Stromal cell of bone marrow (primary cell): ENCODE measurements at places on chromosomes 11 and 22.
A peak's percentile ranks its signal among the peaks of the same experiment; 100 is the strongest.

DNA sequence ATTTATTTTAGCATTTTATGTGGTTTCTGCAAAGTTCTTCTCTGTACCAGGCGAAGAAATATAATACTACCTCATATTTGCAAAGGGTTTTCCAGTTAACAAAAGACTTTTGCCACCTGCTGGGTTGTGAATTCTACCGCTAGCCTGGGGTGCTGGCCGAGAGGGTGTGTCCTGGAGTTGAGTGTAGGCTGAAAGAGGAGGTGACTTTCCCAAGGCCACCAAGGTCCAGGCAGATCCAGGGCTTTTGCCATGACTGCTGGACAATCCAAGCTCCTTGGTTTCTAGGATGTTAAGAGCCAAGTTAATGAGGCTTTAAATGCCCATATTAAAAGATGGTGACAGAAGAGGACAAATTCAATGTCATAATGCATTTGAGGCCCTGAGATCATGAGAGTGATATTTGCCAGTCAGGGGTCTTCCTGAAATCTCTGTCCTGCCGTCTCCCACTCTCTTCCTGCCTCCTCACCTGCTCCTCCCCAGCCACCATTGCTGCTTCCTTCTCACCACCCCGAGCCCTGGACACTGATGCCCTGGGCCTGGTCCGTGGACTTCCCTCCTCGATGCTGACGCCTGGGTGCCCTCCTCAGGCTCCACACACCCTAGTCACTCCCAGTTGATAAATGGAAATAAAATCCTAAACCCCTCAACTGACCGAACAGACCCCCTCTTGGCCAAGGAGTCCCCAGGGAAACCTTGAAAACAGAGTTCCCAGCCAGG is 825.6 kb downstream of the TBC1D22A start:
- no peak for DNase-seq

DNA sequence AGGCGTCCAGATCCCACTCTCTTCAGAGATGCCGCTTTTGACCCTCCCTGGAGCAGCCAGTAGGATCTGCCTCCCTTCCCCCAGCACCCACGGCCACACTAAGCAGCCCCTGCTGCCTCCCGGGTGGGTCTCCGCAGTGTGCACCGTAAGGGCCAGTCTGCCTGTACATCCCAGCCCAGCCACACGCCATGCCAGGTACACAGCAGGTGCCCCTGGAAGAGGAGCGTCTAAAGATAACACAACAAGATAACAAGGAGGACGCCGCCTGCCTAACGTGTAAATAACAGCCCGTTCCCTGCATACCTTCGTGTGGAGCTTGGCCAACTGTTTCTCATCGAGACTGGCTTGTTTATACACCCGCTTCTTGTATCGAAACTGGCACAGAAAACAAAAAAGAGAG is 139.4 kb downstream of the SHANK2 start:
- no peak for DNase-seq

DNA sequence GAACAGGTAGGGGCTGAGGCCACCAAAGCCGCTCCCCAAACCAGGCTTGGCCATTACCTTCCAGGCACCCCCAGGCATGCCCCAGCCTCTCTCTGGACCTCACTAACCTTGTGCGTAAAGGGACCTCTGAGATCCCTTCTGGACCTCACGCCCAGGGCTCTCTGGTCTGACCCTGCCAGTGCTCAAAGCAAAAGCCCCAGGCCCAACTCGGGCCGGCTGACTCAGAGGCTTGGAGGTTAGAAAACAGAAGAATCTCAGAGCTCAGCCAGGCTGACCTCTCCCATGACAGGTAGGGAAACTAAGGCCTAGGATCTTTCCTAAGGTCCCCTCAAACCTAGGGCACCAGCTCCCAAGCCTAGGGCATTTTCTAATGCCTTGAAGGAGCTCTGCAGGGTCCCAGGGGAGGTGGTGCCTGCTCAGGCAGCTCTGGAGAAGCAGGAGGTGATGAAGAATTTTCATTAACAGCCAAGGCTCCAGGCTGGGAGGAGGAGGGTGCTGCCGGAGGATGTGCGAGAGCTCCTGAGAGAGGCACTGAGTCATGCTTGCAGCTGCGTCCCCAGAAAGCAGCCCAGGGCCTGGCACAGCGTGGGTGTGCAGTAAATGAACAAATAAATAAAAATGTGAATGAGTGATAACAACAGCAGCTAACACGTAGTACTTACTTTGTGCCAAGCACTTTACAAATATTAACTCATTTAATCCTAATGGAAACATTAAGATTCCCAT is 25.6 kb downstream of the ARRB1 start:
- peak; percentile 68 for DNase-seq

GRCh38 chr11:111605681-111606080 is 3.4 kb downstream of the SIK2 start:
- DNase-seq: no peak
